ENCODE measurements at places on chromosomes 12 and 14. TPM values are rescaled to one million over a fixed set of nuclear protein-coding genes. Genes with fewer than 3 reads are reported as not detected.
A peak's percentile ranks its signal among the peaks of the same experiment; 100 is the strongest.

- DNase-seq, result no peak
Observed at GRCh38 chr12:131100031-131100674, 146.4 kb downstream of the ADGRD1 start.

DNA sequence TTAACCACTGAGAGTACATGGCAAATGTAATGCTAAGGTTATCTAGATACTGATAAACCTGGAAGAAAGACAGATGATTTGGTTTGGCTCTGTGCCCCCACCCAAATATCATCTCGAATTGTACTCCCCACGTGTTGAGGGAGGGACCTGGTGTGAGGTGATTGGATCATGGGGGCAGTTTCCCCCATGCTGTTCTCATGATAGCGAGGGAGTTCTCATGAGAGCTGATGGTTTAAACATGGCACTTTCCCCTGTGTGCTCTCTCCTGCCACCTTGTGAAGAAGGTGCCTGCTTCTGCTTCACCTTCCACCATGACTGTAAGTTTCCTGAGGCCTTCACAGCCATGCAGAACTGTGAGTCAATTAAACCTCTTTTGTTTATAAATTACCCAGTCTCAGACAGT, 14.2 kb downstream of the NOXRED1 start:
- DNase-seq, result peak; percentile 19

HOXC12 gene
- 6.0 TPM for total RNA-seq

GRCh38 chr12:7638064-7638759, 27.5 kb downstream of the APOBEC1 start:
- no peak for DNase-seq

GRCh38 chr14:95055318-95055717, 102.0 kb downstream of the DICER1 start:
- DNase-seq, result no peak

COCH gene
- total RNA-seq, result 43.5 TPM

- DNase-seq, result peak; percentile 45
Observed at GRCh38 chr14:72894623-72895378, 900 bp upstream of the DPF3 start.

All from Daoy (cell line).